ENCODE measurements at places on chromosomes 3 and 15.

DNA sequence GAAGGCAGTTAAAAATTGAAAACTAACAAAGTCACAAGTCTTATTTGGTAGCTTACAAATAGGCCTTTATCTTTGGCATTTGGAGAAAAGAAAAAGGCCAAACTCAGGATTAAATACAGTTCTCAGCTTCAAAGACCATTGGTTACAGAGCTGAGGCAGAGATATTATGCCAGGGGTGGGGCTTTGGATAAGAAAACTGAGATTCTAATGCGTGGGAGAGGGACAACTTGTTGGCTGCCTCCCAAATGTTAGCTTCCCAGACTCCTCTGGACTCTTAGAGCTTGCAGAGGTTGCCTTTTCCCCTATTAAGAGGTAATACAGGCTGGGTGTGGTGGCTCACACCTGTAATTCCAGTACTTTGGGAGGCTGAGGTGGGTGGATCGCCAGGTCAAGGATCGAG lies 231.8 kb downstream of the SQOR start:
- no peak for DNase-seq

GRCh38 chr3:60803216-60804173 lies 447.8 kb downstream of the FHIT start:
- no peak for DNase-seq

- no peak for DNase-seq
Observed at GRCh38 chr15:65970937-65971740, 101.8 kb downstream of the RAB11A start.

DNA sequence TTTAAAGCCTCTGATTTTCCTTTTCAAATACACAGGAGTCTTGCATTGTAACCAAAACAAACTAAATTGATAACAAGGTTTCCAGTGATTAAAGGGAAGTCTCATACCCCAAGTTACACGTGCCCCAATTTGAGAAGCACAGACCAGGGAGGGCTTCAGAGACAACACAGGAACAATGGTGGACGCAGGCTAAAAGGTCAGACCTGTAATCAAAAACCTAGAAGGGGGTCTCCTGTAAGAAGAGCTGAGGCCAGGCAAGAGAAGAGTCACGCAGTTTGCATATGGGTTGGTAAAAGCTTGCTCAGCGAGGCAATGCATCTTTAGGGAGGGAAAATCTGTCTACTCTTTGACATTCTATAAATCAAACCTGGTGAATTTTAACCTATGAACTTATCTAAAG lies 58.6 kb upstream of the MCF2L2 start:
- DNase-seq, result no peak
